ENCODE measurements at places on chromosomes 3 and 15.

DNA sequence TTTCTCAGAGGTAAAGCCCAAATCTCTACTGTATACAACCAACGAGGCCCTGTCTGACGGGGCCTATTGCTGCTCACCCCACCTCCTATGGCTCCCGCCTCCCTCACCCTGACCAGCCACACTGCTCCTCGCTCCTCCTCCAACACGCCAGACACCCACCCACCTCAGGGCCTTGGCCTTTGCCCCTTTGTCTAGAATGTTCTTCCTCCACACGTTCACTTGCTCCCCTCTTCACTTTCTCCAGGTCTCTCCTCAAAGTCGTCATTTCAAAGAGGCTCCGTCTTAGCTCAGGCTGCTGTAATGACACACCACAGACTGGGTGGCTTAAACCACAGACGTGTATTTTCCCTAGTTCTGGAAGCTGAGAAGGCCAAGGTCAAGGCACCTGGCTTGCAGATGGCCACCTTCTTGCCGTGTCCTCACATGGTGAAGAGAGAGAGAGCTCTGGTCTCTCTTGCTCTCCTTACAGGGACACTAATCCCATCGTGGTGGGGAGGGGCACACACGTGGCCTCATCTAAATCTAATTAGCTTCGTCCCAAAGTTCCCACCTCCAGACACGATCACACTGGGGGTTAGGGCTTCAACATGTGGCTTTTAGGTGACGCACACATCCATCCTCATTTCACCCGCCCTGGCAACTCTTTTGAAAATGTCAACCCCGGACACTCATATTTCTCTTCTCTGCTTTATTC, 98.2 kb downstream of the TLE3 start:
- no peak for DNase-seq

DNA sequence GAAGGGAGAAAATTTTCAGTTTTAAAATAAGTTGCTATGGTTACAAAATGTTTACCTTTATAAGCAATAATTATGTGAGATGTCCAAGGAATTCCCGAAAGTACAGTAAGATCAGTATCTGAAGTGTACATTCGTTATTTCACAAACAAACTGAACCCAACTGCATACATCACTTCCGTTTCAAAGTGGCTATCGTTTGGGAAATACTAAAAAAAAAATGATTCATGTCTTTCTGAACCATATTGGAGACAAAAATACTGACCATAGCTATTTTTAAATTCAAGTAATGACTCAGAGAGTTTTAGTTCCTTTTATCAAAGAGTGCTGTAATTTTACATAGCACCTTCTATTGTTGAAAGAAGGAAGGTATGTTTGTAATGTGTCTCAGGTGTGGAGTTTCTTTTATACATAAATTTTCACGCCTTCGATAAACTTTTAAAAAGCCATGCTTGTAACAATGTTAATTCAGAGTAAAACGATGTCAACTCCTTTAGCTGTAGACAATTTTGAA, 8.0 kb upstream of the ANKRD28 start:
- DNase-seq, result no peak

DNA sequence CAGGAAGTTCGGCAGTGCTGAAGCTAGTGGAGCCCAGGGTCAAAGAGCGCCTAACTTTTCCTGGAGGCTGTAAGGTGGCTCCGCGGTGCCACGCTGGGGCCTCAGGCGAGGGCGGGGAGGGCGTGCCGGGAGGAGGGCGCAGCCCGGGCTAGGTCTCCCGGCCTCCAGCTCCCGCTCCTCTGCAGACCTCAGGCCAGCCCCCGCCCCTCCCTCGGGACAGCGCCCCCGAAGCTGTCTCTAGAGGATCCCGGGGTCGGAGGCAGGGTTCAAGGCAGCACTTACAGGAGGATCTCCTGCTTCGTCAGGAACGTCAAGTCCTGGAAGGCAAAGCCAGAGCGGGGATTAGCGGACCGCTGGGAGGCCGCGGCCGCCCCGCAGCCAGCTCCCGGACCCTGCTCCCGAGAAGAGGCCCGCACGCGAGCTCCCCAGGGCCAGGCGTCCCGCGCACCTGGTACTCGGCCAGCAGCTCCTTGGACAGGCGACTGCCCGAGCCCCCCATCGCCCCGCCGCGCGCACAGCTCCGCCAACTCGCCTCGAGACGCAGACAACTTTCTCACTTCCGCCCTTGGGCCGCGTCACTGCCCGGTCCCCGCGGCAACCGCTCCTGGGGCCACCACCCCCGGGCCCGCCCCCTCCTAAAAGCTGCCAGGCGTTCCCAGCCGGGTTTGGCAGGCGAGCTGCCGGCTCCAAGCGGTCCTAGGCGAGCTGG, at the start of gene CIB1:
CIB1 (minus strand) TSS at position 555 of the 709 bp plus-strand sequence; CDS start at position 499, 56 bp downstream.
- peak; percentile 96 for DNase-seq

DNA sequence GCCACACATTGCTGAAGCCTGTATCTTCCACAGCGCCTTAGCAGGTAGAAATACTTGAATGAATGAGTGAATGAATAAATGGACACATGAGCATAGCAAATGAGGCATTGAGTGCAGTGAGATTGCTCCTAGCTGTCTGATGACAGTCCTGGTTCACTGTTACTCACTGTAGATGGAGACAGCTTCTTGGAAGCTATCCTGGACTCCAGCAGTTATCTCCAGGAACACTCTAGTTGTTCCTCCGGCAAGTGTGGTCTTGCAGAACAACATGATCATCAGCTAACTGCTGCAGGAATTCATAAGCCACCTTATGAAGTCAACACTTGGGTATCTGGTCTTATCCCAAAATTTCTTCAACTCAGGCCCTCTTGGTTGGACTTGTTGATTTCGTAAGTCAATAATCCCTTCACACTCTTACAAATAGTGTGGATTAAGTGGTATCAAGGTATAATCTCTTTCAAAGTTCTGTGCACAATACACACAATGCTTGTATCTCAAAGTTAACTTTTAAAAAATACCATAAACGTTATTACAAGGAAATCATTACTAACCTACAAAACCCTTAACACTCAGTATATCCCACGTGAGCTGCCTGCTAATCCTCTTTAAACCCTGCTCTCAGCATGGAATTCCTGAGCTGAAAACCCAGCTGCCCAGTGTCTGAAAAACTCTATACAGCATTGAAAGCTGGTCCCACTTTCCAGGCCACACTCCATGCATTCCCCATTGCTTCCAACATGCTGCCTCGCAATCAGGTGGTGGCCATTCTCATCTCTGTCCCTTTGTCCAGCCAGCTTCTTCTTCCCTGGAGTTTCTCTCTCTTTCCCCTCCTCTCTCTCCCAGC, 14.4 kb upstream of the ZBTB38 start:
- no peak for DNase-seq

DNA sequence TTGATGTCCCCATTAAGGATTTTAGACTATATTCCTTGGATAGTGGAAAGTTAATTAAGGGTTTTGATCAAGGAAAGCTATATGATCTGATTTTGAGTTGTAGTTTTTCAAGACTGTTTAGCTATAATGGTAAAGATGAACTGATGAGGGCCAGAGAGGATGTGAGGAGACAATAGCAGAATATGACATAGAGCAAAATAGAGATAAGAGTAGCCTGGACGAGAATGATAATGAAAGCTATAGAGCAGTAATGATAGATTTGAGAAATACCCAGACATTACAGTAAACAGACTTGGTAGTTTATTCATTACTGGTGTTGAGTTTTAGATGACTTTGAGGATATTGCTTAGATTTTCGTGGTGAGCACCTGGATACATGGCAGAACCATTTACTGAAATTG, 3.8 kb downstream of the SUCNR1 start:
- no peak for DNase-seq

DNA sequence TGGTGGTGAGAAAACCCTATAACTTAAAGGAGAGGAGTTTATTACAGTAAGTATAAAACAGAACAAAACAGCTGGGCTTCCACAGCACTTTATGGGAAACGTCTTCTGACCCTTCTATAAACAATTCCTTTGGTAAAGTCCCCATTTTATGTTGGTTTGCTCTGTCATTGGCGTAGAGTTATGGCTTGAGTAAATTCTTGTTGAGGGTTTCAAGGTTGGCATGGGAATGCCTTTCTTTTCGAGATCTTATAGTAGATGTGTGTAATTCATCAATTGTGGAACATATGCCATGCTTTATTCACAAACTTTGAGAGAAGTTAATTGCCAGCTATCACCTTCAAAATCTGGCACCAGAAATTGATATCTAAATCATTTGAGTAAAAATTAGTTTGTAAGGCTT, 11.6 kb upstream of the CHL1 start:
- DNase-seq, result no peak

GRCh38 chr3:109098079-109098644, 19.8 kb downstream of the MORC1 start:
- no peak for DNase-seq

GRCh38 chr3:197464794-197465193, 91.0 kb downstream of the BDH1 start:
- no peak for DNase-seq

GRCh38 chr3:179882292-179882691, 154.4 kb downstream of the PEX5L start:
- DNase-seq, result no peak

DNA sequence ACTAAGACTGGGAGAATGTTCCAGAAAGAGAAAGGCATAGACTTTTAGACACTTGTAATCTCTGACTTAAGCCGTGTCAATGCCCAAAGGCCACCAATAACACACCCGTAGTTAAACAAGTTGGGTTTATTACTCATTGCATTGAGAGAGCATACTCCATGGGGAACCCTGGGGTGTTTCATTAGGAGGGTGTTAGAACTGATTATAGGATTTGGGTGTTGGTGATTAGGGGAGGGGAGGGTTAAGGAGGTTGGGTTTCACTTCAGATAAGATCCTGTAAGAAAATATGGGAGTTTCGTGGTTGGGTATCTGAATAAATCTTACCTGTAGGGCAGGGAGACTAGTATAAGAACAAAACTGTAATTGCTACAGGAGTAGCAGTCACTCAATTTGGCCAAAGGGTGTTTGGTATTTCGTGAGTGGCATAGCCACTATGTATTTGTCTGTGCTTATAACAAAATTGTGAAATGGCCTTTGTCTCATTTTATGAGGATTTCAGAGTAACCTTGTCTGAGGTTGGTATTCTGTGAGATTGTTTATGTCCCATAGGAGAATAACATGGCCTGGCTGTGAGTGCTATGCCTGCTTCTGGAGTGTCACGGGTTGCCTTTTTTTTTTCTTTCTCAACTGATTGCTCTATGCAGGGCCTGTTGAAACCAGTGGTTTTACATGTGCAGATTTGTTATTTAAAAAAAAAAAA, 2.9 kb downstream of the HACD3 start:
- no peak for DNase-seq

DNA sequence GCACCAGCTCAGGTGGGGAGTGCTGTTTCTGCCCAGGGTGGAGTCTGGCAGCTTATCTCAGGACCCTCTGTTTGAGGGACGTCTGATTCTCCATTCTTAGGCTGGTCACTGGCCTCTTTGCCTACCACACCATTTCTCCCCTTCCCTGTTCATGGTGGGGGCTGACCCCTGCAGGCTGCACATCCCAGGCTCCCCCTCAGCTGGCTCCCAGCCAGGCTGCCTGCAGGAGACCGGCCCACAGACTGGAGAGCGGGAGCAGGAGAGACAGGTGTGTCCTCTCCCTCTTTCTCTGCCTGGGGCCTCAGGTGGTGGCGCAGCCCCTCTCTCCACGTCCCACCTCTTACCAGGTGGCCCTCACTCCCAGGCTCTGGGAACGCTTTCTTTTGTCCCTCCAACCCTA, 60.8 kb downstream of the RAB11A start:
- no peak for DNase-seq

DNA sequence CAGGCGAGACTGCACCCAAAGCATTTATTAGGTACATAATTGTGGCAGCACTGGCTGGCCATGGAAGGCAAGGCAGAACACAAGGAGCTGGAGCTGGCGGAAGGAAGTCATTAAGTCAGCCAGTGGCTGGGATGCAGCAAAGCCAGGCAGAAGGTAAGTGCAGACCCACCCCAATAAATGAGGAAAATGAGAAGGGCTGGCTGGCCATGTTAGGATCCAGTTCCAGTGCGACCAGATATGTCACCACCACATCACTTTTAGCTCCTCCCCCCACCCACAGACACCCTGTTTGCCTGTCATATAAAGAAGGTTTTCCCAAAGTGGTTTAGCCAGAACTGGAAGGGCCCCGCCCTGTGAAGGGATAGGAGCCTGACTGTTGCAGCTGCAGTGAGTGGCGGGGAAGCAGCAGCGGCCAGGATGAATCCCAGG, at the start of gene FURIN:
FURIN (plus strand) TSS at position 328 of the 429 bp plus-strand sequence. CDS start 7,153 bp downstream, outside the sequence.
- no peak for DNase-seq

- DNase-seq, result no peak
Measured at GRCh38 chr3:59936472-59936871, 886.6 kb upstream of the CFAP20DC start.

GRCh38 chr15:39031596-39031995, 467.0 kb upstream of the RASGRP1 start:
- no peak for DNase-seq

GRCh38 chr15:57216288-57216687, 160.0 kb upstream of the CGNL1 start:
- no peak for DNase-seq

GRCh38 chr15:50053055-50053856, 65.8 kb downstream of the ATP8B4 start:
- DNase-seq, result no peak

DNA sequence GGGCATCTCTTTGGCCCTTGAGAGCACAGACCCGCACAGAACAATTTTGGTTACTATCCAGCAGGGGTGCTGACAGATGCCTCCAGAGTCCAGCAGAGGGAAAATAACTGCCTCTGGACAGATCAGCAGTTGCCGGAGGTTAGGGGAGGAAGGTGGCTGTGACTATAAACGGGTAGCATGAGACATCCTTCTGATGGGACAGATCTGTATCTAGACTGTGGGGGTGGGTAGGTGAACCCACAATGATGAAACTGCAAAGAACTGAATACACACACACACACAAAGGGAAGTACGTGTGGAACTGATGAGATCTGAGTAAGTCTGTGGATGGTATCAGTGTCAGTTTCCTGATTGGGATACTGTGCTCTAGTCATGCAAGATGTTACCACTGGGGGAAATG, 21.2 kb downstream of the ADAMTS7 start:
- DNase-seq, result no peak

DNA sequence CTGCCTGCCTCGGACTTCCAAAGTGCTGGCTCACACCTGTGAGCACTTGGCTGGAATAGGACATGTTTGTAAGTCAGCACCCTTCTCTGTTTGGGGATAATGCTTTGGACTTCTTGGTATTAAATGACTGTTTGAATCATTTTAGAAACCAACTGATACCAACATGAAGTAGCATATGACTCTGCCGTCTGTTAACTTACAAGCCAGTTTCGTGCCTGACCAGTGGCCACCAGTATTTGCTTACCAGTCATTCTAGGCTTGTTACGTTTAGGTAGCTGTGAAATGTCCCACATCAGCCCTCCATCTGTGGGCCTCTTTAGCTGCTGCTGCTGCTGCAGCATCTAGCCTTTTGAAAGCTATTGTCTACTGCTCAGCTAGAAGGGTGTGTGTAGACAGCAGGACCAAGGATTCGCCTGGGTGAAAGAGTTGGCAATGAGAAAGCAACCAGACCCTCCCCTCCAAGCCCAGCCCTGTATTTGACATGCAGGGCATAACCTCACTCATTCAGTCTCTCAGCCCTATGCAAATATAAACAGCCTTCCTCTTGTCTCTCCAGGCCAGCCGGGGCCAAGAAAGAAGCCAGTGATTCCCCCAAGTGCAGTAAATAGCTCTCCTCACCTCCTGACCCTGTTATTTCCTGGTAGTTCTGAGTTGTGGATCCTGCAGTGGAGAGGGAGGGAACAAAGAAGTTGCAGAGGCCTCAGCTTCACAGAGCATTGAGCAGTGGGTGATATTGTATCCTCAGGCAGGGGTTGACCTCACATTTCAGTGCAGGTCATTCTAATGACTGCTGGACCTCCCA, 51.0 kb downstream of the NKIRAS1 start:
- no peak for DNase-seq

- no peak for DNase-seq
Measured at GRCh38 chr3:58098531-58098930, 90.3 kb downstream of the FLNB start.

- no peak for DNase-seq
Measured at GRCh38 chr3:21484828-21485144, 266.2 kb downstream of the ZNF385D start.
